ENCODE measurements at places on chromosomes 3 and 15.

- DNase-seq = peak; percentile 14
Measured at GRCh38 chr15:79185199-79185598, 94.6 kb upstream of the RASGRF1 start.

- DNase-seq = no peak
Measured at GRCh38 chr15:90545095-90545494, 15.4 kb downstream of the CRTC3 start.

DNA sequence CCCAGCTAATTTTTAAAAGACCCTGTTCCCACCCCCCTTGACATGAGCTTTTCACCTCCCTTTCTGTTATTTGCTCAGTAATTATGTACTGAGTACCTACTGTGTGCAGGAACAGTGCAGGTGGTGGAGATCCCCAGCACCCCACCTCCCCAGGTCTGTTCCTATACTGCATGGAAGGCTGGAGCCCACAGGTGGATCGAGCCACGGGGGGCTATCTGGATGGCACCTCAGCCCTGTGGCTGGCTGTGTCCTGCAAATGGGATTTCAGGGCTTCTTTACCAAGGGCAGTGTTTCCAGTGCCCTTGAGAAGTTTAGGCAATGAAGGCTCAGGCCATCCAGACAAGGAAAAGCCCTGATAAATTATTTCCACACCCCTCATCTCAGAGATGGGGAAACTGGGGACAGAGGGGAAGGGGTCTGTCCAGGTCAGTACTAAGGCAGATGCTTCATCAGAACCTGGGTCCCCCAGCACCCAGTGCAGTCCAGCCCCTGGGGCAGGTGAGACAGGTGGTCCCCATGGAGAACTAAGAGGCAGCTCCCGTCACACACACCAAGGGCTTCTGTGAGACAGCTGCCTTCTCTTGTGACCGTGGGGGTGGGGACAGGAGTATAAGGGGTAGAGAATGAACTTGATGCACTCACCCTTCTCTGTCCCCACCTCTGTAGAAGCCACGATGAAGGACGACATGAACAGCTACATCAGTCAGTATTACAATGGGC, 109.6 kb downstream of the ETFA start:
- no peak for DNase-seq

GRCh38 chr15:46934851-46935250, 782.5 kb upstream of the SEMA6D start:
- no peak for DNase-seq

GRCh38 chr3:13041113-13041776, 32.0 kb downstream of the IQSEC1 start:
- DNase-seq = no peak
